AML-193 (cell line): ENCODE measurements at places on chromosomes 2 and 18.
A peak's percentile ranks its signal among the peaks of the same experiment; 100 is the strongest.

DNA sequence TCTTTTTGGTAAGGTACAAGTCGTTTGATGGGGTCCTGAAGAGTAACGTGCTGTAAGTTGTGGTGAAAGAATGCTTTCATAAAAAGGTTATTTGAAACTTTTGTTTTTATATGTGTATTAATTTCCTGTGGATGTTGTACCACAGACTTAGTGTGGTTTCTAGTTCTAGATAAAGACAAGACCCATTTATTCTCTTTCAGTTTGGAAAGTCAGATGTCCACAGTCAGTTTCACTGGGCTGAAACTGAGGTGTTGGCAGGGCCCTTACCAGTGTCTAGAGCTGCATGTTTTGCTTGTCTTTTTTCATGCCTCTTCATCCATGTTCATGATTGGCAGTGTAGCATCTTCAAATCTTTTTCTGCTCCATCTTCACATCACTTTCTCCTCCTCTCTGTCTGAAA lies 22.1 kb upstream of the DOCK10 start:
- DNase-seq = no peak

DNA sequence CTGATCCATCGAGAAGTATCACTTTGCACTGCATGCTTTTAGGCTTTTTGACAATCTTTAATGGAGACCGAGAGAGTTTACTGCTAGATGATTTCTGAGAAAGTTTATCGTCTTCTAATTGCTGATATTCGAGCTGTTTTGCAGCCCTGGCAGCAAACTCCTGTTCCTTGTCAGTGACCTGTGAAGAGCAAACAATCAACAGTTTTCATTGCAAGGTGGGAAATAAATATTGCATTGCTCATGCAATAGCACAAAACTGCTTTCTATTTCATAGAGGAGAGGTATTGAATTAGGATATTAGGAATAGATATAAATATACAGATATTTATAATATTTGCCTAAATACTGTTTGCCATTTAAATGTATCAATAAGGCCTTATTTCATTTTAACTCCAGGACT lies 65.5 kb downstream of the EPB41L3 start:
- DNase-seq = no peak

DNA sequence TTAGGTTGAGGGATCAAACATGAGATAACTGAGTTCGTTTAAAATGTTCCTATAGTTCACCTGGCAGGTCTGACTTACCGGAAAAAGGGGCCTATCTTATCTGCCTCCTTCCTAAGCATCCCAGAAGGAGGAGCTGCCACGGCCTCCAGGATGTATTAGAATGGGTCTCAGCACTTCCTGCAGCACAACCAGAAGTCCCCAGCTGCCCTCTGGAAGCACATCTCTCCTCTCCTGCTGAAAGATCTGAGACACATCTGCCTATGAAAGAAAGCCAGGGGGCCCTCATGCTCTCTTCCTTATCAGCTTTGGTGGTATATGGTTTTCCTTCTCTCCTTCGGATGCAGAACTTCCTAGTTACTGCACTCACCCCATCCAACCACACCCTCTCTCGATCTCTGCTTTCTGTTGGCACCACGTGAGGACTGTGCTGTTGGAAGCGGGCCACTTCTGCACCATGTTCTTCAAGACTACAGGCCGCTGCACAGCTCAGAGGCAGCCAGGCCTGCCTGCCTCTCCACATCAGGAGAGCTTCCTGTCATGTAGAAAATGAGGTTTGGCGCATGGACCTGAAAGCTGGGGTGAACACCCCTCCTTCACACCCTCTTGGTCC lies 6.5 kb downstream of the IGFBP5 start:
- DNase-seq = no peak

- DNase-seq = no peak
These were observed 42.1 kb upstream of the TMEM131 start for GRCh38 chr2:98037666-98038336.

GRCh38 chr2:52933878-52934277 lies 833.7 kb upstream of the CHAC2 start:
- no peak for DNase-seq

DNA sequence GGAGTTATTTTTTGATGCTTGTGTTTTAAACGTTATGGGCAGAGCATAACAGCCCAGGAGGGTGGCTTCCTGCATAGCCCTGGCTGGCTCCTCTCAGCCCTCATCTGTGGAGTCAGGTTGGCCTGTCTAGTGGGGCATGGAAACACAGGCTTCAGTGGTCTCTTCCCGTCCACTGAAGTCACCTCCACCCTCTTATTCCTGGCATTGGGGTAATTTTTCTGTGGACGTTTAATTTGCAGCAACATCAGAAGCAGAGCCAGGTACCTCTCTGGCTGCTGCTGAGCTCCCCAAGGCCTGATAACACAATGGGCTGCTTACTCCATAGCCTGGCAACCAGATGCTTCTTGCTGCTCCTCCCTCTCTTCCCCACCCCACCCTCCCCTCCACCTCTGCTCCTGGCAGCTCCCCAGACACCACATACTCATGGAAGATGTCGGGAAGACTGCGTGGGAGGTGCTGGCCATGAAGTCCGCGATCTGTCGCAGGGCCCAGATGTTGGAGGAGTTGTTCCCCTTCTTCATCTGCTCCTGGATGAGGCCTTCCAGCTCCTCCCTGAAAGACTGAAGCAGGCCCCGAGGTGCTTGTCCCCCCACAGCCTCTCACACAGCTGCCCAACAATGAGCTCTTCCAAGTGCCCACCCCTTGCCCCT lies 64.0 kb downstream of the ADD2 start:
- DNase-seq = no peak

GRCh38 chr2:131016826-131017741 lies 76.2 kb downstream of the FAM168B start:
- DNase-seq = no peak

DNA sequence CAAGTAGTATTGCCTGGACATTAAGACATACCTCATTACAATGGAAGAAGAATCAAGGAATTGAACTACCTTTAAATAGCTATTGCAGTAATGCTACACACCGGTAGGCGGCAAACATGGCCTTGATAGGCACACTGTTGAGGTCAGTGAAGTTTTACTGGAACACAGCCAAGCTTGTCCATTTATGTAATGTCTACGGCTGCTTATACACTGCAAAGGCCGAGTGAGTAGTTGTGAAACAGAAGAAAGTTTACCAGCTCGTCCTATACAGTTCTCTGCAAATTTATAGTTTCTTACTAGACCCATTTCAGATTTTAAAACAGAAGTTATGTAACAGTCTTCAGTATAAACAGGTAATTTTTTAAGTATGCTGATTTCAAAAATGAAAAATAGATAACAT lies 38.8 kb downstream of the PPP4R1 start:
- no peak for DNase-seq

DNA sequence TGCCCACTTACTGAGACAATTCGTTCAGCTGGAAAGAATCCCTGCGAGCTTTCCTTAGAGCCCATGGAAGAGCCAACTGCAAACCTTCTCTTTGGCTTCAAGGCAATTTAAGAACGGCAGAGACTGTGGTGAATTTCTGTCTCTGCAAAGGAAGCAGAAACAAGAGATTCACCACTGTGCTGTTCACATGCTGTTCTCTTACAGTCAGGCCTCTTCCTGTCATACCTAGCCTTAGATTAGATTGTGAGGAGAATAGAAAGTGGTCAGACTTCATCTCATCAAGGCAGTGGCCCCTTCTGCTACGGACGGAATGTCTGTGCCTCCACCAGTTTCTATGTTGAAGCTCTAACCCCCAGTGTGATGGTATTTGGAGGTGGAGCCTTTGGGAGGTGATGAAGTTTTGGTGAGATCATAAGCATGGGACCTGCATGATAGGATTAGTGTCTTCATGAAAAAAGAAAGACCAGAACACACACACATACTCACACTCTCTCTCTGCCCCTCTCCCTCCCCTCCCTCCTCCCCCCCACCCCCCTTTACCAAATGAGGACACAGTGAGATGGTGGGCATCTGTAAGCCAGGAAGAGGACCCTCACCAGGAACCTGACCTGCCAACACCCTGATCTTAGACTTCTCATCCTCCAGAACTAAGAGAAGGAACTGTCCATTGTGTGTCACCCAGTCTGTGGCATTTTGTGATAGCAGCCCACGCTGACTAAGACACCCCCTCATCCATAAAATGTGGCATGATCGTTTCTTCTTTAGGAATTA lies 45.6 kb upstream of the NRP2 start:
- no peak for DNase-seq

DNA sequence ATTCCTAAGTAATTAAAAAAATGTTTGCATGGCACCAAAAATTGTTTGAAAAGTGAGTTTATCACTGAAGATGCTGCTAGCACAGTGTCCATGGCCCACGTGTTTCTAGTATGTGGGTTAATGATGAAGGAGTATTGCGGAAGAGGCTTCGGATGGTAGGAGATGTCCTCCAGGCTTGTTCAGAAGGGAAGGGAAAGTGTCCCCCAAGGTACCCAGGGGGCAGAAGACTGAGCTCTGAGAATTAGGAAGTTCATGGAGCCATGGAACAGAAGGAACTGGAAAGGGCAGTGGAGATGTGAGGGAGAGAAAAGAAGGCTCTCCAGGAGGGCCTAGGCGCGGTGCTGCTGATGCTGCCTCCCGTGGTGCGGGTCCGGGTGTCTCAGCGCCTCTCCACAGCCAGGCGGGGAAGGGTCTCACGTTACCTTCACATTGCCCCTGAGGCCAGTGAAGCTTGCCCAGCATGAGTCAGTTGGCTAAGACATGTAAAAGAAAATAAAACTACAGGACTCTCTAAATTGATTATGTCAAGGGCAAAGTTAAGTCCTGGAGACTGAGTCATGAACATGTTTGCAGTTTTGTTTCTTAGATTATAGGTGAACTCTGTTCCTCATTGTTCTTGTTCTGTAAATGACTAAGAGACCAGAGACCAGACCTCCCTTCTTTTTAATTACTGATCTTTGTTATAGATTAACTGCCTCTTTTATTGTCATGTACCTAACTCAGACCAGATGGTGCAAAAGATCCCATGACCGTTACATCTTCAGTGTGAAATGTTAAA lies 89.0 kb downstream of the MTCL1 start:
- no peak for DNase-seq

GRCh38 chr2:85889627-85890281 lies 964 bp upstream of the ST3GAL5 start:
- DNase-seq = no peak

DNA sequence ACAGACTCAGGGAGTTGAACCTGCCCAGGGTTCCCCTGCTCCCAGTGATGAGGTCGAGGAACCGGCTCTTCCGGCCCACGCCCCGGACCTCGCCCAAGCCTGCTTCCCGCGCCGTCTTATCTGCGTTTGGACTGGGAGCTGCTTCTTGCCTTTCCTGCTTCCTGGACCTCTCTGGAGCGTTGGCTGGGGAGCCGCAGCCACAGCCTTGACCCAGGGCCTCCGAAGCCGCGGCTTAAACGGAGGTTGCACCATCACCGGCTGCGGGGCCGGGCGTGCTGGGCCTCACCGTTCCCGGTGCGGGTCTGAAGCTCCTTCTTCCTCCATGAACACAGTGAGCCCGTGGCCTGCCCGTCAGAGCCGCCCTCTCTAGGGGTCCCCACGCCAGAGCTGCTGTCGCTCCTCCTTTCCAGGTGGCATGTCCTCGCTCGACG lies 13.3 kb downstream of the NTSR2 start:
- DNase-seq = no peak

DNA sequence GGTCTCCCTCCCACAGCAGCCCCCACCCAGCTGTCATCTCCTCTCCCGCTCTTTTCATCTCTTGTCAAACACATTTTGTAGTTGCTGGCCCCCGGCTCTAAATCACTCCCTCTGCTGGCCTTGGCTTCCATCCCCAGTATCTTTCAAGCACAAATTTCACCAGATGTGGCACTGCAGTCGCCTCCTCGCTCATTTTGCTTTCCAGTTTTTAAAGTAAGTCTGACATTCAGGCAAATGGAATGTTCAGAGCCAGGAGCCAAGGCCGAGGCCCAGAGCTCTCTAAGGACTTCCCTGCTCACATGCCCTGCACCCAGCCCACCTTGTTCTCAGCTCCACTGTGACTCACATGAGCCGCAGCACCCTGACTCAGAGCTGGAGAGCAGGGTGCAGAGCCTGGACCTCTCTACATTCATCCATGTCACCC lies 158.4 kb downstream of the GALNT14 start:
- no peak for DNase-seq

GRCh38 chr2:96877042-96877451 lies 7.2 kb upstream of the SEMA4C start:
- no peak for DNase-seq

DNA sequence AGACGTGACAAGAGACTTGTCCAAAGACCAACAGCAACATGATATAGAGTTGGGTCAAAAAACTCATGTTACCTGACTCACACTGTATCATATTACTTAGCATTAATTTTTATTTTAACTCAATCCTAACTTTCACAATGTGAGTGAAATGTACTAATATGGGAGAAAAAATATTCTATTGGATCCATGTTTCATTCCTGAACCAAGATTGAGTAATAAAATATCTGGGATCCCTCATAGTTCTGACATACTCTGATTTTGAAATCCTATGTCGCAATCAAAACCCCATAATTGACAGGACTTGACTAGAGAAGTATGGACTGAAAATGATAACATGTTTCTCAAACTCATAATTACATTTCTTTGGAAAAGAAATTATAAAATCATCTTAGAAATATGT lies 190.4 kb downstream of the RIT2 start:
- no peak for DNase-seq

DNA sequence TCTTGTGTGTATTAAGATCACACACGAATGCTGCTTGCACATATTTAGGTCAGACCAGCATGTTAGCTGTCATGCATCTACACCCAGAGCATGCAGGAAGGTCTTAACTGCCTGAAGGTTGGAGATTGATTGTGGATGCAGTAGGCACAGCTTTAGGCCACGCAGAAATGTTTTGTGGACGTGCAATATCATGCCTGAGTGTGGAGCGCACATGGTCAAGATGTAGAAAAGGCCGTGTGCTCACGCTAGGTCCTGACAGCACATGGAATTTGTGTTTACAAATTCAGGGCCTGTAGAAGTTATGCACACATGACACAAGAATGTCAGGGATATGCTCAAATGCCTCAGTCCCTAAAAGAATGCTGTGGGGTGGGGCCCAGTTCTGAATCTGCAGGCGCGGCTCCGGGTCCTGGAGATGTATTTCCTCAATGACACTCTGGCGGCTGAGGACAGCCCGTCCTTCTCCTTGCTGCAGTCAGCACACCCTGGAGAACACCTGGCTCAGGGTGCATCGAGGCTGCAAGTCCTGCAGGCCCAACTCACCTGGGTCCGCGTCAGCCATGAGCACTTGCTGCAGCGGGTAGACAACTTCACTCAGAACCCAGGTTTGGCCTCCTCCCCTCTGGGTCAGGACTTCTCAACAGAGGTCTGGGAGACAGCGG lies 27.9 kb downstream of the MARCO start:
- no peak for DNase-seq

GRCh38 chr2:134432435-134432883 lies 178.6 kb downstream of the MGAT5 start:
- no peak for DNase-seq

- no peak for DNase-seq
These were observed 37.2 kb upstream of the PXDN start for GRCh38 chr2:1781291-1782080.

- no peak for DNase-seq
These were observed 113.3 kb upstream of the CDC42EP3 start for GRCh38 chr2:37784759-37785149.

GRCh38 chr2:119377294-119377992 lies 10.7 kb downstream of the DBI start:
- DNase-seq = peak; percentile 56
